AG10803 (cell line): ENCODE measurements at places on chromosomes 12 and 14.

DNA sequence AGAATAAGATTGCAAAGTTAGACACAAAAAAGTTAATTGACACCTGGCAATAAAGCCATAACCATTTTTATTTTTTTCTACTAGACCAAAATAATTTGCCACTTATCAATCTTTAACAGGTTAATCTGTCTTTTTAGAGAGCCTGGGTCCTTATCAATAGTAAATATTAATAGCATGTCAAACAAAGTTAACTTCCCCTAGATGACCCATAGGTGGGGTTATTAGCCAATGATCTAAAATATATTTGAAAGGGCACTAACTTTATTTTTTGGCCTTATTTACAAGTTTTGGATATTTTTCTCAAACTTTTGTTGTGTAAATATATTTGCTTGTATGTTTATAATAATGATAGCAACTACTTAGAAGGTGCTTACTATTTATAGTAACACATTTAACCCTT is 3.9 kb downstream of the ANKRD33 start:
- DNase-seq: peak; percentile 48

DNA sequence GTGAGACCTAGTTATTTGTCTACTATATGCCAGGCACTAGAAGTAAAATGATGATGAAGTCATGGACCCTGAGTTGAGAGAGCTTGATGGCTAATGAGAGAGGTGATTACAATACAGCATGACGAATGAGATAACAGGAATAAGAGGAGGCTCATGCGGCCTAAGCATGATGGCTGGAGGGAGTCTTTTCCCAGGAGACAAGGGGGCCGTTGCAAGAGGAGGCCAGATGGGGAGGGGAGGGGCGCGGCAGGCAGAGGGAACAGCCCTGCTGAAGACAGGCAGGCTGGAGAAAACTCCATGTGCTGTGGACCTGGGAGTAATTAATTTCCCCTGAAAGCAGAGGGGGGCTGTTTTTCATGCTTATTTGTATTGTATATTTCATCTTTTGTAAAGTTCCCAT is 144.7 kb upstream of the RFLNA start:
- no peak for DNase-seq

DNA sequence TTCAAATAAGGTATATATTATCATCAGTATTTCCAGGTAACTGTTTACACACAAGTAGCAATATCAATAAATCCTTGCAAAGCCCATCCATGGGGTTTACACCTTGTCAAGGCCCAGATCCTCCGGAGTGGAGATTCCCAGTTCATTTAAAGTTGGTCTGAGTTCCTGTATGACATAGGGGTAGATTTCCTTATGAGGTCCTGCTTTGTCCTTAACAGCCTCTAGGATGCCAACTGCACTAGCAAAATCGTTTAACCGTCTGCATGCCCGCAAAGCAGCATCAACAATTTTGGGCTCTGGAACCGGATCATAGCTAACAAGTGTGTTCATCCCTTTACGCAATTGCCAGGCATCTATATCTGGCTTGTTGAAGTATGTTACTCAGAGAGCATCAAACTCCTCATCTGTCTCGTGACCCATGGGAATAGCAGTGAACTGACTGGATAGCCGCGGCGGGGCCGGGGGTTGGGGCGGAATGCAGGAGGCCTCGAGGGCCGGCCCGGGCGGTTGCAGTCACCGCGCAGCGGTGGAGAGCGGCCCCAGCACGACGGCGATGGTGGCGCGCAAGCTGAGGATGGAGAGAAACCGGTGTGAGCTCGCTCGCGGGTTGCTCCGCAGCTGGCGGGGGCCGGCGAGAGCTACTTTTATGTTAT is 30.6 kb upstream of the FBXO34 start:
- DNase-seq: peak; percentile 54

GRCh38 chr12:59780605-59781135 is 184.8 kb downstream of the SLC16A7 start:
- peak; percentile 51 for DNase-seq

GRCh38 chr14:92316937-92317336 is 6.0 kb upstream of the SLC24A4 start:
- no peak for DNase-seq

DNA sequence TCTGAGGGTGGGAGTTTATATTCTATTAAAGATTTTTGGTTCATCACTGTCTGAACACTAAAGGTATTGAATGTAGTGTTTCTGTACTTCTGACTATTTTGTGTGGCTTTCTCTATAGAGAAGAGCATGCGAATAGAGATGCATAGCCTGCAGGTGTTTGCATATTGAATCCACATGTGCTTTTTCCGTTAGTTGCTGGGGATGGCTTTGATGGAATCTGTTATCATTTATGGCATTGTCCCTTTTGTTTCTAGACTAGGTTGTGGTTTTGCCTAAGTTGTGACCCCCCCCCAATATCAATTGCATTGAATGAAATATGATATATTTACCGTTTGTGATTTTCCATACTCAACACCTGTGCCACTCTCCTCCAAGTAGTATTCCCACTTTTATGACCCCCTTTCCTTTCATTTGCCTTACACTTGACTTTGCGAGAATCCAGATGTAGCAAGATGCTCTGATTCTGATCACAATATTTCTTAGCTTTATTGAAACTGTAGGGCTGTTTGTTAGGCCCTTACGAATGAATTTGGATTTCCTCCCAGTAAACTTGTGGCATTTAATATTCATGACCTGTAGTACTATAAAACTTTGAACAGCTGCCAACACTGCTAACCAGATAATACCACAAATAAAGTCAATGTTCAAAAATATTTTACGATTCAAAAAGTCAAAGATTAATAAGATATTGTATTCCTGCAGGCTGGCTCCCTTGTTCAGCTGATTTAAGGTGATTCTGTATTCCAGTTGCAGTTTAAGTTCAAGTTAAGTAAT is 176.4 kb downstream of the TMTC2 start:
- DNase-seq: no peak

DNA sequence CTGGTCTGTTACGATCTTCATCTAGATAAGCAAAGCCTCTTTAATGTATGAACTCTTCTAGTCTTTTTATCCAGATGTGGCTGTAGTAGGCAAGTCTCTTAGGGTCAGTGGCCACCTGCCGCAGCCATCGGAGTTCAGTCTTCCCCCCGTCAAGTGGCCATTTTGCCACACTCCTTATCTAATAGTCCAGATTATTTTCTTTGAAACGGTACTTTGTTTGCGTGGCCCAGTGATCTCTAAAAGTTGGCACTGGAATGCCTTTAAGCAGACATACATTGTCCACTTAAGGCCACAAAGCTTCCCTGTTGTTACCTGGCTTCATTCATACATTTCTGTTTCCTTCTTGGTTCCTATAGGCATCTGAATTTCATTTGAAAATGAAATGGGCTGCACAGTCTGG is 36.0 kb upstream of the BMAL2 start:
- no peak for DNase-seq

GRCh38 chr12:73307260-73307659 is 1035.1 kb downstream of the TRHDE start:
- no peak for DNase-seq

DNA sequence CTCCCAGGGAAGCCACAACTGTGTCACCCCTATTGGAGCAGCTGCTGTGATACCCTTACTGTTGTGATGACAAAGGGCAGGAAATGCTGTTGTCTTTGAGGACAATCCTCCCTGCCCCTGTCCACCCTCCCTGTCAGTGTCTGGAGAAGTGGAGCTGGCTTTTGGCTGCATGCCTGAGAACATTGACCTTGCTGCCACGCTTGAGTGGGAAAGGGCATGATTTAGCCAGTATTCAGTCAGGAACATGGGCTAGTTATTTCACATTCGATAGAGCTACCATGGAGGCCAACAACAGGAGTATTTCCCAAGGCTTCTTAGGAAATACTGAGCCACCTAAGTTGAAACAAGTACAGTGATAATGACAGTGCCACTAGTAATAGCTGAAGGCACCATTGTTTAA is 59.4 kb downstream of the MYRFL start:
- no peak for DNase-seq

- no peak for DNase-seq
Measured at GRCh38 chr12:62757048-62757447, 177.9 kb downstream of the PPM1H start.

DNA sequence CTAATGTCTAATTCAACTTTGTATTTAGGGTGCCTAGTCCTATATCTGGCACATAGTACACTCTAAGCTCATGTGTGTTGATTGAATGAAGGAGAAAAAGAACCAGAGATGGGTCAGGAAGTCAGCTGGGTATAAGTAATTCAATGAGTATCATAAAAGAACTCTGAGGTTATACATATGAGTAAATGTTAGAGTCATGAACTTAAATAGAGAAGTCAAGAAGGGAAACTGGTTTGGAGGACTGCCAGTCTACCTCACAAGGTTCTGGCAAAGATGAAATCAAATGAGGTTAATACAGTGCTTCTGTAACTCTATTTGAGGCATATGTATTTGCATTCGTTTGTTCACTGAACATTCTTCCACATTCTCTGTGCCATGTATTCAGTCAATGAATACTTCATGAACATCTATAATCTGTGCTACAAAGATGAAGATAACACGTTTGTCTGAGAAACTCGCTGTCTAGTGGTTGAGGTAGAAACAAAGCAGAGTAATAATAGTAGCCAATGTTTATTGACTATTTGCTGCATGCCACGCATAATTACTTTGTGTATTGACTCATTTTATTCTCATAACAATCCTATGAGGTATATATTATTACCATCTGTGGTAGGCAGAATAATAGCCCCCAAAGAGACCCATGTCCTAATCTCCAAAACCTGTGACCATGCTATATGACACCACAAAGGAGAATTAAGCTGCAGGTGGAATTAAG is 88.9 kb downstream of the PTGER2 start:
- peak; percentile 16 for DNase-seq

DNA sequence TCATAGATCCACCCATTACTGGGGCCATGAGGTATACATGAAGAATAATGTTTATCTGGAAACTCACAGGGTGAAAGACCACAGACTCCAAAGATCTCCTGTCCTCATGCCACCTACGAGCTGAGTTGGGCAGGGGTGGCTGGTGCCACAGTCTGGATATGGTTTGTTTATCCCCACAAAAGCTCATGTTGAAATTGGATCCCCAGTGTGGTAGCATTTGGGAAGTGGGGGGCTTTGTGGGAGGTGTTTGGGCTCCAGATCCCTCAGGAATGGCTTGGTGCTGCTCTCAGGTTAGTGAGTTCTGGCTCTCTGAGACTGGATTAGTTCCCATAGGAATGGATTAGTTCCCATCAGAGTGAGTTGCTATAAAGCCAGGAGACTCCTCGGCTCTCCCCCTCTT is 192.3 kb upstream of the FSCB start:
- DNase-seq: no peak

- DNase-seq: no peak
Measured at GRCh38 chr14:76196980-76197695, 45.4 kb downstream of the GPATCH2L start.

- peak; percentile 3 for DNase-seq
Measured at GRCh38 chr14:98909251-98909944, 362.6 kb downstream of the BCL11B start.

DNA sequence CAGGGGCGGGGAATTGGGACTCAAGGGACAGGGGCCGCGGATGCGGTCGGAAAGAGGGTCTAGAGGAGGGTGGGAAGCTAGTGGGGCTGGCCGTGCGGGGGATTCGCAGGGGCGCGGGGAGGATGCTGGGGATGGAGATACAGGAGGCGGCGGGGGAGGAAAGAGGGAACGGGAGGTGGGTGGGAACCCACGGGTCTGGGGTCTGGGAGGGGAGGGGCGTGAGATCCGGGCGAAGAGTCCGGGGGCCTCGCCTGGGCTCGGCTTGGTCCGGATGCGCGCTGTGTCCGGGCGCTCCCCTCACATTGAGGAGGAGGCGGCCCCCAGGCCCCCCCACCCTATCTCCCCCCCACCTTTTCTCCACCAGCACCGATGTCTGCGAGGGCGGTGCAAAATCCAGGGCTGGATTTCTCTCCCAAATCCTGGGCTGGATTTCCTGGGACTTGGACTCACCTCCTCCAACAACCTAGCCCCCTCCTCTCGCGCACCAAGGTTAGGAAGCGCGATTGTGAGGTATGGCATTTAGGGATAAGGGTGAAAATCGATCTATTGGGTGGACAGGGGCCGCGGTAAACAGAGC is at the start of gene AGAP2:
AGAP2 (minus strand) TSS at position 82 of the 577 bp plus-strand sequence. CDS start 496 bp downstream, outside the sequence.
- no peak for DNase-seq

DNA sequence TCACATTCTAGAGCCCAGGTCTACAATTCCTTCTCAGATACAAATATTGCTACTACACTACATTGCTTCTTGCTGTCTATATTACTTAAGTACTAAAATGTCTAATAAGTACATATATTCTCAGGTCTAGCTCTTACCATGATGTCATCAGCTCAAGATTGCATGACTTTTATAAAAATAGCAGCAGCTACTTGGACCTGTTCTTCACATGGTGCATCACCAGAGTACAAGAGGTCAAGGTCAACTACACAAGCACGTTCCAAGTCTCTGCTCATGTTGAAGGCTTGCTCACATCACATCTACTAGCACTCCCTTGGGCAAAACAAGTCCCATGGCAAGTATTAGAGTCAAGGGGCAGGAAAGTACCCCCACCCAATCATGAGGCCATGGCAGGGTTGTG is 465.6 kb downstream of the MED13L start:
- DNase-seq: no peak

DNA sequence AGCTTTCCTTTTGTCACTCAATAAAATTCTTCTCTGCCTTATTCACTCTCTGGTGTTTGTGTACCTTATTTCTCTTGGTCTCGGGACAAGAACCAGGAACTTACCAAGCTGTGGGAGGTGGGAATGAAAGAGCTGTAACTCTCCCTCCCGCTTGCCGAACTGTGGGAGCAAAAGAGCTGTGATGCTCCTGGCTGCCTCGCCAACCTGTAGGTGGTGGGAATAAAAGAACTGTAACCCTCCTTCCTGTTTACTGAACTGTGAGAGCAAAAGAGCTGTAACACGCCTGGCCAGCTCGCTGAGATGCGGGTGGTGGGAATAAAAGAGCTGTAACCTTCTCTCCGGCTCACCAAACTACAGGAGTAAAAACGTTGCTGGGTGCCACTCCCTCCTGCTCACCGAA is 314.1 kb upstream of the LRIG3 start:
- no peak for DNase-seq

- DNase-seq: no peak
Measured at GRCh38 chr12:122452701-122453285, 30.3 kb upstream of the CLIP1 start.

- DNase-seq: no peak
Measured at GRCh38 chr14:64806862-64807495, 72.7 kb downstream of the SPTB start.

GRCh38 chr12:84375449-84376170 is 537.0 kb downstream of the SLC6A15 start:
- no peak for DNase-seq

- DNase-seq: peak; percentile 46
Measured at GRCh38 chr12:9634177-9634803, 26.6 kb upstream of the KLRB1 start.

GRCh38 chr12:67598598-67598997 is 49.9 kb upstream of the DYRK2 start:
- DNase-seq: no peak

DNA sequence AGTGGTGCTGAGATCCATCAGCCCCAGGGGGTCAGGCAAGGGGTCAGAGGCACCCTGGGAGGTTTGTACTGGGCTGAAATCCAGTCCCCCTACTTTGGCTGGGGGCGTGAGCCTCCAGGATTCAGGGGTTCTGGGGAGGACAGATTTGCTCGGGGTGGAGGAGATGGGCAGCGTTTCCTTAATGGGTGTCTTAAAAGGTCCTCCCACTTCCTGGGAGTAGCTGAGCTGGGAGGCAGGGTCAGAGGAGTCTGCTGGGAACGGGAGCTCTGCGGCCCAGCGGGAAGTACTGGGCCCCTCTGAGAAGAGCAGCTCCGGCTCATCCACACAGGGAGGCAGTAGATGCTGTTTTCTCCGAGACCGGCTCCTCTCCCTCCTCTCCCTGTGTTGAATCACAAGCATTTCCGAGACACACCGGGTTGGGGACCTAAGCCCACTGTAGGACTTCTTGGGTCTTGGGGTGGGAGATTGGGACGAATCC is 2.1 kb upstream of the TEX52 start:
- DNase-seq: no peak
